Stimulated activated CD4-positive, alpha-beta T cell treated with anti-CD3 and anti-CD28 coated beads, Interleukin-12 subunit alpha, Interleukin-12 subunit beta, amount 100 ng/mL, for 4 hours (primary cell): ENCODE measurements at places on chromosomes 12 and 14.

DNA sequence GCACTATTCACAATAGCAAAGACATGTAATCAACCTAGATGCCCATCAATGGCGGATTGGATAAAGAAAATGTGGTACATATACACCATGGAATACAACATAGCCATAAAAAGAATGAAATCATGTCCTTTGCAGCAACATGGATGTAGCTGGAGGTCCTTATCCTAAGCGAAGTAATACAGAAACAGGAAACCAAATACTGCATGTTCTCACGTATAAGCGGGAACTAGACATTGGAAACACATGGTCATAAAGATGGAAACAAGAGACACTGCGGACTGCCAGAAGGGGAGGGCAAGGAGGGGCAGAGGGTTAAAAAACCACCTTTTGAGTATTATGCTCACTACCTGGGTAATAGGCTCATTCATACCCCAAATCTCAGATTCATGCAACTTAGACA, 234.1 kb upstream of the PLXNC1 start:
- no peak for DNase-seq

GRCh38 chr12:80681287-80681686, 26.1 kb upstream of the MYF6 start:
- no peak for DNase-seq

DNA sequence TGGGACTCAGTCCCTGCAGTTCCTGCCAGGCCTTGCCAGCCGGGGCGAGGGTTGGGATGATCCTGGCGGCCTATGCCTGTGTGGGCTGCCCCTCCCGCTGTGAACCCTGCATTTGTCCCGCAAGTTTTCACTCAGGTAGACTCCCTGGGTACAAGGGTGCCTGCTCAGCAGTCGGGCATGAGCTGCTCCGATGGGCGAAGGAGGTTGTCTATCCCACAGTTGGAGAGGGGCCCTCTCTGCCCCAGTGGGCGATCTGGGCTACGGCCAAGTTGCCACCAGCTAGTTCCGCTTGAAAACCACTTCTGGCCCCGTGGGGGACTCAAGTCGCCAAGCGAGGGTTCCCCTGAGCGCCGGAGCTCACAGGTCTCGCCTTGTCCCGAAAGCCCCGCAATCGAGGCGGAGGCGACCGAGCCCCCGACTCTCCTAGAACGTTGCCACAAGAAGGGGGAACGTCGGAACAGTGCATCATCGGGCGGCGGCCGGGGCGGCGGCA, 365 bp upstream of the TPI1 start:
- DNase-seq: no peak

GRCh38 chr14:81589381-81590065, 55.9 kb upstream of the SEL1L start:
- DNase-seq: no peak
